ENCODE measurements at places on chromosomes 6 and 20.

- no peak for DNase-seq
These were observed 115.7 kb downstream of the UNC5CL start for GRCh38 chr6:40923326-40923725.

DNA sequence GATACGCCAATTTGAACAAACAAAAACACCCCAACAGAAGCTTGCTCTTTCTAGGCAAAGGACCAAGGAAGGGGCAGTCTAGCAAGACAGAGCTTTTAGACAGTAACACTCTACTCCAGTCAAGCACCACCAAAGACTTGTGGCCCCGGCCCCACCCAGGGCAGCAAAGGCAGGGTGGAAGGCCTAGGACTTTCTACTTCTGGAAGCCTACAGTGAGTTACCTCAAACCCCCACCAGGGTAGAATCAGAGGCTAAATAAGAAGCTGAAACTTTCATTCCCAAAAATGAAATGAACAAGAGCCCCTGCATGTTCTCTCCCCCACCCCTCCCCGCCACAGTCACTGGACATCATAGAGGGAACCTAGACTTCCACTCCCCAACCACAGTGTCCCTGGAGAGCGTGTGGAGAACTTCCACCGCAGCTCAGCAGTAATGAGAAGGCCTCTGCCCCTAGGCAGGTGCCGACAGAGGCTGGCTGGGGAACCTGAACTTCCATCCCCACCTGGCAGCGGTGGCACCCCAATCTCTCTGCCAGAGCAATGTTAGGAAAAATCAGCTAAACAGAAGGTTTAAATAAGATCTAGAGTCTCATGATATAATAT is 40.0 kb downstream of the KATNA1 start:
- no peak for DNase-seq

DNA sequence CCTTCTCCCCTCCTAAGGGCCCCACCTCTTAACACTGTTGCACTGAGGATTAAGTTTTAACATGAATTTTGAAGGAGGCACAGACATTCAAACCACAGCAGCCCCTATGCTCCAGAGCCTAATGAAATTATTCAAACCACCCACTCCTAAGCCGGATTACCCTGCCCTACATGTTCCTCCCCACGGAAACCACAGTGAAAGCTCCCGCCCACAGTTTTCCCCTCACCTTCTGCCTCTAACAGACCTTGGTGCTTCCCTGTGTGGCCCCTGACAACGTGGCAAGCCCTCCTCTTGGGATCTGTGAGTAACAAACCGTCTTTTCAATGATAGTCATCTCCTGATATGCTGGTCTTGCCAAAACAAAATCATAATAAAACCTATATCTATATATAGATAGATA is 74.8 kb downstream of the RIN2 start:
- DNase-seq: no peak

GRCh38 chr6:145257704-145258103 is 477.6 kb downstream of the EPM2A start:
- no peak for DNase-seq

DNA sequence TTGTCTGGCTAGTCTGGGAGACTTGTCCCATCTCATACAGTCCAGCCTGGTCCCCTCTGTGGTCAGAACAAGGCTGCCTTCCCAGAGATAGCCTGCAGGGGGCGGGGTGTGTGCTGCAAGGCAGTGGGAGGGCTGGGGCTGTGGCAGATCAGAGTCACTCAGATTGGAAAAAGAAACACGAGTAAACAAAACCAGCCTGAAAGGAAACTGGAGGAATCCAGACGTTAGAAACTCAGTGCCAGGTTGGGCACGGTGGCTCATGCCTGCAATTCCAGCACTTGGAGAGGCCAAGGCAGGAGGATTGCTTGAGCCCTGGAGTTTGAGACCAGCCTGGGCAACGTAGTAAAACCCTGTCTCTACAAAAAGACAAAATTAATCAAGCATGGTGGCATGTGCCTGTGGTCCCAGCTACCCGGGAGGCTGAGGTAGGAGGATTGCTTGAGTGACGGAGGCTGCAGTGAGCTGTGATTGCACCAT is 20.2 kb downstream of the LEMD2 start:
- peak; percentile 56 for DNase-seq

- DNase-seq: no peak
These were observed 905 bp downstream of the RARS2 start for GRCh38 chr6:87588756-87589407.

DNA sequence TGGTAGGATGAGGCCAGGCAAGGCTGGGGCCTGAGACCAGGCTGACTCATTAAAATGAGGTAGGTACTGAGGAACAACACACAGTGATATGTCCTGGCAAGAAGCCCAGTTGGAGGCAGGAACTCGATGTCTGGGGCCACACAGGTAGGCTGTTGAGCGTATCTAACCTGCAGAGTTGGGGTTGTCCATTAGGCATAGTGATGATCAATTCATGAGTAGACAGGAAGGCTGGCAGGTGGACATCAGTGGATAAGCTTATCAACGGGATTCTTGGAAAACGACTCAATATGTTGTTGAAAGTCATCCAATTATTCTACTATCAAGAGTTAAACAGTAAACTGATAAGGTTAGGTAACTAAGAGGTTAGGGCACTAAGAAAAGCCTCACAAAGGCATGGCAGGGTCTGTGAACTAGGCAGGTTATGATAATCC is 193.2 kb upstream of the COL21A1 start:
- no peak for DNase-seq

- DNase-seq: no peak
These were observed 333.8 kb downstream of the CDH26 start for GRCh38 chr20:60292001-60292520.

DNA sequence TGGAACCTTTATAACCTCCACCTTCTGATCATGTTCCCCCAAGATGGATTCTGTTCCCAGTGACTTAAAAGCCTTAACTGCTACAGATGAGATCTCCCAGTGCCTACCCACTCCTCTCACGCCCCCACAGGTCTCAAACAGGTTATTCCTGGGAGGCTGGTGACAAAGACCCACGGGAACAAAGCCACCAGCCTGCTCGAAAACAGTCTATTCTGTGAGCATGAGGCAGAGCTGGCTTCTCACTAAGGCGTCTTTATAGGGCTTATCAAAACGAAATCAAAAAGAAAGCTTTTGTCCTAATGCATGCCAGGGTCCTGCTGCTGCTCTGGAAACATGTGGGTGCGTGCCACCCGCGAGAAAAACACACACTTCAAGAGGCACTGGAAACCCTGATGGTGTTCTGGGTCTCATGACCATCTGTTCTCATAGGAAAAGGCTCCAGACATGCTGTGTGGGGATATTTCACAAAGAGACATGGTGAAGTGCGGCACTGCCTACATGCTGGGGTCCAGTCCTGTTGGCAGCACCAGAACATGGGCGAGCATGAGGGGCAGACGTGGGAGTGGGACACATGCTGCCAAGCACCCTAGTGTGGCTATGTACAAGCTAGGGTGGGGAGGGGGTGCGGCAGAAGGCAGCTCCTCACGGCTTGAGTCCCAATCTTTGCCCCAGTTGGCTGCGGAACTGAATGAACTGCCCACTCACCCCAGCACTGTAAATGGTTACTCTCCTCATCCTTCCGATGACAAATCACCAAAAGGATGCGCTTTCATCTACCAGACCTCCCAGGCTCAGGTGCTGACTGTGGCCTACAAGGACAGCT is 2.1 kb downstream of the FKBP1A start:
- DNase-seq: no peak

- no peak for DNase-seq
These were observed 219.2 kb downstream of the CLVS2 start for GRCh38 chr6:123215211-123215610.

DNA sequence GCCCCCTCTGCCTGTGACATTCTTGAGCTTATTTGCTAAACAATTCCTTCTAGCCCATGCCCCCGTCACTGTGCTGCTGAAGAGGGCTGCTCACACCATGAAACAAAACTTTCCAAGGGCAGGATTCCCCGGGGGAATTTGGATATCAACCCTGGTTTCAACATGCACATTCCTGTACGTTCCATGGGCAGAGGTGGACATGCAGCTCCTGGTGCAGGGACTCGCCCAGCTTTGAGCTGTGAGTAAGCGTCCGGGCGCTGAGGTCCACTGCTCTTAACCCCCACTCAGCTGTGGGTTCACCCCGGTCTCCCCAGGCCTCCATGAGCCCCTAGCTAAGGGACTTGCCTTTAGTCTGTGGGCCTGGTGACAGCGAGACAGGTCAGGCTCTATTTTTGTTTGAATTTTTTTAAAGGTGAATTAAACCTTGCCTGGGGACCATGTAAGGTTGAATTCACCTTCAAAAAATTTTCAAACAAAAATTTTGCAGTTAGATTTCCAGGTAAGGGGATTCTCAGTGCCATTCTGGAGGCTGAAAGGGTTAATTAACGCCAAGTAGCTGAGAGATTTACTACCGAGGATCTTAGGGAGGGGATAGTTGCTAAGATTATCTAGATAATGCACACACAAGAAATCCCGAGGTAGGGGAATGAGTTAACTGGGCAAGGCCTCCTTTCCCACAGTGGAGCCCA is 70.3 kb upstream of the SLC22A23 start:
- no peak for DNase-seq

DNA sequence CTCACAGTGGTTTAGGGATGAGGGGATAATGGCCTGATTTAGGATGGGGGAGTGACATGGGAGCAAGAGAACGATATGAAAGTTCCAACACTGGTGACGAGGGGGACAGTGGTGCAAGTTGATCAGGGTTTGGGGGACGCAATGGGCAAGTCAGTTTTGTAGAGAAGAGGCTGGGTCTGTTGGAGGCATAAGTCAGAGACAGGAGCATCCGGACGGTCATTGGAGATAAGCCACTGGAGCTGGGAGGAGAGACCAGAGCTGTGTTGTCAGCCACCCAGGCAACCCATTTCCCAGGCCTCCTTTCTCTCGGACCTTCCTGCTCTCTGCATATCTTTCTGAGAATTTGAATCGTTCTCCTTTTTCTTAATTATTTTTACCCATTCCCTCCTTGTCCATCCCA is 9.5 kb downstream of the DNPH1 start:
- DNase-seq: no peak

Data from NCI-H1105 (cell line).